ENCODE measurements at places on chromosomes 4 and X. TPM values are rescaled to one million over a fixed set of nuclear protein-coding genes. Genes with fewer than 3 reads are reported as not detected.
A peak's percentile ranks its signal among the peaks of the same experiment; 100 is the strongest.

DNA sequence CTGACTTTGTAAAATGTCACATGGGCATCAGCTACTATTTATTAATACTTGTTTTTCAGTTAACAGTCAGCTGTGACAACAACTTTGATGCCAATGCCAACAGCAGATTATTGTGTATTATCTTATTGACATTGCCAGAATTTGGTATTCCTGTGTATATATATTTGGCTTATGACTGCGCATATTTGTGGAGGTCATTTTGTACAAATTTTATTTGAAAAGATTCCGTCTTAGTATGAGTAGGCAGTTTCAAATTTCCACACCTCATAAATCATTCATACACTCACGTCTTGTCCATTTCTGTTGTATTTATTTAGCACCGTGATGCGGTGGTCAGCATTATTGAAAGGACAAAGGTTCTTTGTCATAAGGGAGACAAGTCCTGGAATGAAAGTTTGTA, 558.2 kb upstream of the NDST4 start:
- no peak for DNase-seq

Gene SLC6A14
- not detected for polyA plus RNA-seq

GRCh38 chrX:40244980-40245379, 147.2 kb upstream of the BCOR start:
- no peak for DNase-seq

DNA sequence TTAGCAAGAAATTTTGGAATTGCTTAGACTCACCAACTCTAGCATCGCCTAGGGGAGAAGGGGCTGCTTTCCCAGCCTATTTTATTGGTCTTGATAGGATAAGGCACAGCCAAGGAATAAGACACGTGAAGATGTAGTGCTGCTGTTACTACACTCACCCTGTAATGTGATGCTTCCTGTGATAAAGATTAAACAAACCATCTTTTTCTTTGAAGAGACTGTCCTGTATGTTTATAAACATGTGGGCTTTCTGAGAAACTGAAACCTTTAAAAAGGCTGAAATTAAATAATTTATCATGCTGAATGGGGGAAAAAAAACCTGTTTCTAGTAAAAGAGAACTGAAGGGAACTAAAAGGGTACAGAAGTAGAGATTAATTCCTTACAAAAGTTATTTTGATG, 13.2 kb downstream of the TAPT1 start:
- DNase-seq: no peak

DNA sequence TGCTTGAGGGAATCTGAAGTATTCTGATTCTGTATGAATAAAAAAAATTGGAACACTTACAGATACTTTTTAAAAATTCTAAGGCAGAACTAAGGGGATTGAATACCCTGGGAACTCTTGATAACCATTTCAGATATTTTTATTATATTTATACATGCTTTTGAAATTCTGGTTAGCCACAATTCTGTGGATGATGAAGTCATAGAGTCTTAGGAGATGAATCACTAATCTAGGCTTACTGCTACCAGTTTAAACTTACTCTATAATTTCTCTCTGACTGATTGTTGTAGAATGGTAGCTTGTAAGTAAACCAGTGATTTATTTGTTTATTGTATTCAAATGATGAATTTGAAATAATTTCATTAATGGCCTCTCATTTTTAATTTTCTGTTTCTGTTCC, 11.4 kb upstream of the SLAIN2 start:
- DNase-seq: no peak

Gene HPGD
- polyA plus RNA-seq: 7.5 TPM

DNA sequence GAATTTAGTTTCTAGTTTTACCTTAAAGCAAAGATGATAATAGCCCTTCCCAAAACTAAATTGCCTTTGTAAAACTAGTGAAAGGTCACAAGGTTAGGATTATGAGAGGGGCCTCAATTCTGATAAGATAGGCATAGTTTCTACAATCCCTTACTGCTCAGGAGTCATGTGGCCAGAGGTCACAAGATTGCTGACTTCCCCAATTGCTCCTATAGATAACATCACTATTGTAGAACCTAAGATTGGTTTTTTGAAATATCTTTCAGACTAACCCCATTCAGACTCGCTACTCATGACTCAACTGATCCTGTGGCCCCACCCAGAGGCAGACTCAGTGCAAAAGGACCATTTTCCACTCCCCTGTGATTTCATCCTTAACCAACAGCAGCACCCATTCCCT, 70.3 kb downstream of the SCD5 start:
- DNase-seq: no peak

GRCh38 chr4:168408620-168409019, 71.7 kb downstream of the DDX60L start:
- DNase-seq: no peak

DNA sequence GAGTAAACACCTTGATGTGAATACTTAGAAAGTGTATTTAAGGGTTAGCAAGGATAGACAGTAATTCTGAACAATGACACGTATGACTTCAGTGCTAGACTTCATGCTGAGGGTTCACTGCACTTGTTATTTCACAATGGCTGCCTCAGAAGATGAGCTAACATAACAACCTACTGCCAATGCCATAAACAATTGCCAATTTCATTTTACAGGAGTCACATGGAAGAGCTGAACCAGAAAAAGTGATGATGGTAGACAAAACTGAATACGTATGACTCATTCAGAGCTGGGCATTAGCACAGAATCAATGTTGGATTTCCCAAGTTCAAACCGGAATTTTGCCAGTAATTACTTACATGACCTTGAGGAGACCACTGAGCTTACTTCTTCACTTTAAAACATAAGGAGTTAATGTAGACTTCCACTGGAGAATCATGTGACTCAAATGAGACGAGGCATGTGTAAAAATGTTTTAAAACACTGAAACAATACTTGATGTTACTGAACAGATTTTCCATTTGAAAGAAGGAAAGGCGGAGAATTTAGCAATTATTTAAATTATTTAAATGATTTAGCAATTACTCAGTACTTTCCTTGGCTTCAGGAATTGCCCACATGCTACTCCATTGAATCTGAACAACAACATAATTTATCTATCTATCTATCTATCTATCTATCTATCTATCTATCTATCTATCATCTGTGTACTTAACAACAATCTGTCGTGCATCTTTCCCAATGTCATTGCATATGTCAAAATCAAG, 868.5 kb upstream of the SLIT2 start:
- no peak for DNase-seq

DNA sequence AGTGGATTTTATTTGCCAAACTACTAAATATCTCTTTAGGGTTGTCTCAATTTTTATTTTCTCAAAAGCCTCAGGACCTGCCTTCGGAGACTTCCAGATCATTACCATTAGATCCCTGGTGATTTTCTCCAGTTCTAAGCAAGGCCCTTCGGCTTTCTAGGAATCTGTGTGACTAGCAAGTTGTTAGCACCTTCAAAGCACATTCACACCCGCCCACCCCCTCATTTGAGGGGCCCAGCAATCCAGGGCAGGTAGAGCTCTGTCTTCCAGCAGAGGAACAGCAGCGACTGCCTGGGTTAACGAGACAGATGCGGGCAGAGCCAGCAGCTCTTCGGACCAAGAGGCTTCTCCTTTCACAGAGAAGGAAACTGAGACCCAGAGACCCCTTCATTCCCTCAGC, 2.0 kb downstream of the WDR1 start:
- DNase-seq: no peak

Gene SPATA18
- polyA plus RNA-seq: not detected

DNA sequence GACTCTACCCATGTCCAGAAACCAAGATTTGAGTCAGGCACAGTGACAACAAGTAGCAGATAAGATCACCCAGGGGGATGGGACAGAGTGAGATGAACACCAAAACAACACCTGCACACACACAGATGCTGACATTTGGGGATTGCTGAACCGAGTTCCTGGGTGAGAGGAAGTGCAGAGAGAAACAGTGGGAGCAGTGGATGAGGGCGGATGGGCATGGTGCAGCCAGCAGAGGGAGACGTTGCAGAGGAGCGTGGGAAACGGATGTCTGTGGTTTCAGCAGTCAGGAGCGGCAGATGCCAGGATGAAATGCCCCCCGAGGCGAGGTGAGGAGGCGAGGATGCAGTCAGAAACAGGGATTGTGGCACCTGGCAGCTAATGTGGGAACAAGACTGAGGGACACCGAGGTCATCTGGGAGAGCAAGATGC, 78.6 kb upstream of the STS start:
- DNase-seq: peak; percentile 31

Gene SSX1
- not detected for polyA plus RNA-seq

Gene ACOT9
- 8.6 TPM for polyA plus RNA-seq

DNA sequence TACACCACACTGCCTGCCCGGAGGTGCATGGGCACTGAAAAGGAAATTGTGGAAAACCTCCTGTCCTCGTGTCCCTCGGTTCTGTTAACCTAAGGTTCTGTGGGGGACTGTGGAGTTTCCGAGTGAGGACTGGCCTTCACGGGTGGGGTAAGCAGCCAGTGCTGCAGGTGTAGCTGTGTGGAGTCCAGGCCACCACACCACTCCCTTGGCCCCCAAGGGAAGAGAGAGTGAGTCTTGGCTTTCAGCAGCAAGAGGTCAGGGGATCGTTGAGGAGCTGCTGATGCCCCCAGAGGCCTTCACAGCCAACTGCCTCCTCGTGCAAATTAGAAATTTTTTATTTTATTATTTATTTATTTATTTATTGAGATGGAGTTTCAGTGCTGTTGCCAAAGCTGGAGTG, 20.4 kb downstream of the BEND4 start:
- no peak for DNase-seq

- peak; percentile 44 for DNase-seq
Measured at GRCh38 chr4:27048429-27049238, 188.0 kb downstream of the STIM2 start.

Gene CT45A1
- not detected for polyA plus RNA-seq

DNA sequence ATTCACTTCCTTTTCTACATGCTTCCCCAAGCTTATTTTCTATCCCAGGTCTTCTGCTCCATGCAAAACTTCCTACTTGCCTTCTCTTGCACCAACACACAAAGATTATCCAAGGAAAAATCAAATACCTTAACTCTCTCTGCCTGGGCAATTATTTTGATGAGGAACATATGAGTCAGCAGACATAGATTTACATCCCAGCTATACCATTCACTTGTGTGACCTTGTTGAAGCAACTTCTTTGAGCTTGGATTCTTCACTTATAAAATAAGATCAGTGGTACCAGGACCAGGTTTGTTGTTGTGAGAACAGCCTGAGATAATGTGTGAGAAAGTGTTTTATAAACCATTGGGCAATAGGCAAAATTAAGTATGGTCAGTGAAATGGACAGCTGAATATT, 39.1 kb upstream of the TMEM192 start:
- DNase-seq: no peak

DNA sequence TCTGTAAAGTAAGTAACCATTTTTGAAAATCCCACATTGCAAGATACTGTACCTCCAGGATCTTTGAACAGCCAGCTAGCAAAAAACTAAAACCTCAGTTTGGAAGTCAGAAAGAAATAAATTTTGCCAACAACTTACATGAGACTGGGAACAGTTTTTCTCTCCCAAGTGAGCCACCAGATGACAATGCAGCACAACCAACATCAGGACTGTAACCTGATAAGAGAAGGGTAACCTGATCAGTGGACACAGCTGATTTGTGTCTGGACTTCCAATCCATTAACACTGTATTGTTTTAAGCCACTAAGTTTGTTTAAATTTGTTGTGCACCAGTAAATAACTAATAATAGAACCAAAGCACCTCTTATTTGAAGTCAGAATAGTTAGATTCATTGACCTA, 923.3 kb downstream of the FAT4 start:
- DNase-seq: no peak

DNA sequence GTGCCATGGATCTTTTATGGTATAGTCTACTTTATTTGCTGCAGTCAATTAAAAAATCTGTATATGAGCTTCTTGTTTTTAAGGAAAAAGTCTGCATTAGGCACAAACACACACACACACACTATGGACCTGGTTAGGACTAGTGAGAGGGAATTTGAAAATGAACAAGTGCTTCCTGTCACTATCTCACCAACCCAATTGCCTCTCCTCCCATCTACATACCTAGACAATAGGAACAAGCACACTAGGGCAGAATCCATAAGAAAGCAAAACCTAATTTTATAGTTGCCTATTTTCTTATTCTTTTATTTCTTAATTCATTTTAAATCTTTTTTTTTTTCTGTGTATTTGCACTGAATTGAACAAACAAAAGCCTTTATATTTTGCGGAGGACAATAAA, 22.7 kb downstream of the PALLD start:
- no peak for DNase-seq

DNA sequence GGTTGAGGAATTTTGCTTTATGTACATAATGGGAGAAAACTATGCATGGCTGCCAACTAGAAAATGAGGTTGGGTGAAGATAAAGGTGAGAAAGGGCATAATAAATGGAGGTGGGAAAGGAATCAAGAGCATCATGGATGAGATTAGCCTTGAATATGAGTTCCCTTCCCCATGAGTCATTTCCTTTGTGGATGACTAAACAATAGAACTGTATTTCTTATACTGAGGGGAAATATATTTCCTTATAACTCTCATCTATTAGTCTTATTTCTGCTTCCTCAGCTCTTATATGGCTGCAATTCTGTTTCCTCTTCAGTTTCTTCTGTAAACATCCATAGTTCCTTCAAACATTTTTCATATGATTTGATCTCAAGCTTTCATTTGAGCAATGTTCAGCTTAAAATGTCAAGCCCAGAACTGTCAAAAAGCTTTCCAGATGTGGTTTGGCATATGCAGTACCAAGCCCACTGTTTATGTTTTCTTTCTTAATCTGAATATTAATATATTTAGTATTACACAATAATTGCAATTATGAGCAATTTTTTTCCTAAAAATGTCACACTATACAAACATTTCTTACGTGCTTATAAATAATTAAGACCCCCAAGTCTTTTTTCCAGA, 100.7 kb upstream of the GRPR start:
- DNase-seq: no peak

DNA sequence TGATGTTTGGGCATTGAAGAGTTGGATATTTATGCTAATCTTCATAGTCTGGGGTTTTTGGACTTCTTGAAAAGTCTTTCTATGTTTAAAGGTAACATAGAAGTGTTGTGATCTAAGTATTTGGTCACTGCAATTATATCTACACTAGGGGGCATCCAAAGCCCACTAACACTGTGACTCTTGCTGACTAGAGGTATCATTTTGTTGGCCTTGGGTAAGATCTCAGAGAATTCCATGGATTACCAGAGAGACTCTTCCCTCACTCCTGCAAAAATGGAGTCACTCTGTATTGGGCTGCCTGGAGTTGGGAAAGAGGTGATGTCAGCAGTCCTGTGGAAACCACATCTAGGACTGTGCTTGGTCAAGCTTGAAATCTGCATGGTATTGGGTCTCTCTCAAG, 1077.6 kb downstream of the FAM133A start:
- no peak for DNase-seq

Gene RASSF6
- 0.04 TPM for polyA plus RNA-seq

Gene RELL1
- polyA plus RNA-seq: 7.6 TPM
